ENCODE measurements at places on chromosomes 7 and 10.

DNA sequence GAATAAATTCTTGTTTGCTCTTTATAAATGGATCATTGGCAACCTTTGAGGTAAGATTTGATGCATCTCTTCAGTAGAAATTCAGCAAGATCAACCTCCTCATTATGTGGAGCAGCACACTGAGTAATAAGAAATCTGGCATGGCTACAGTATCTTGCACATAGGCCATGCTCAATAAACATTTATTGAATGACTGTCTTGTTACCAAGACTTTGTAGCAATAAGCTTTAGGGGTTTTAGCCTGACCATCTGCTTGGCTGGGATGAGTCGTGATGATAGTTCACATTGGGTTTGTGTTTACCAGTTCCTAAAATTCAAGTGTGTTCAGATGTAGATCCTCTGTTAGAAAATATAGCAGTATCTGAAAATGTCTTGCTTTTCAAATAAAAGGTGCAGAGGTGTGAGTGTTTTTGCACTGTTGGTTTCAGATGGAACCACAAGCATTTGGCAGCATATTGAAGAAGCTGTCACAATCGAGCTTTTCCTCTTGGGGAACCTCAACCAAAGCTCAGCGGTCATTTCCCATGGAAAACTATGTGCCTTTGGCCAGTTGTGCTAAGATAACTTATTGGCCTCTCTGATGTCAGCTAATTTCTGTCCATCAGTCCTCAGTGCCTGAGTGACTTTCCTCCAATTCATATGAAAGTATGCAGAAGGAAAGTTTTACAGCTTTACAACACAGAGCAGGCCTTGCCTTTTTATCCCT, 442.6 kb downstream of the GFRA1 start:
- DNase-seq, result no peak

DNA sequence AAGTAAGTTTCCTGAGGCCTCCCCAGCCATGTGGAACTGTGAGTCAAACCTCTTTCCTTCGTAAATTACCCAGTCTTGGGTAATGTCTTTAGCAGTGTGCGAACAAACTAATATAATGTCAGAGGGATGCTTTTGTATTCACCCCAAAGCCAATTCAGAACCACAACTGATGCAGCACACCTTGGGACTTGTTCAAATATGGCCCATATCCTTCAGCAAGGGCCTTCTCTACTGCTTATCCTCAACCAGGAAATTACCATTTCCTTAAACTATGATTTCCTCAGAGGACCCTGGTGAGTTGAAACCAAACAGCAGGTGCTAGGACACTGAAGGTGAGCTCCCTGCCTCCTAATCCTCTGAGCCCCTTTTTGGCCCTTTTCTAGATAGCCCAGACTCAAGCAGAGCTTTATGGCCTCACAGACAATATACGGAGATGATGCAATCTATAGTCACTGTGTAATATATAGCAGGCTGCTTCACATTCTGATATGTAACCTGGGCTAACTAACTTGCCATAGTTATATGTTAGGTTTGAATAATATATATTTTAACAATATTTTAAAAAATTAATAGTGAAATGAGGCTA, 15.2 kb downstream of the SRI start:
- no peak for DNase-seq

DNA sequence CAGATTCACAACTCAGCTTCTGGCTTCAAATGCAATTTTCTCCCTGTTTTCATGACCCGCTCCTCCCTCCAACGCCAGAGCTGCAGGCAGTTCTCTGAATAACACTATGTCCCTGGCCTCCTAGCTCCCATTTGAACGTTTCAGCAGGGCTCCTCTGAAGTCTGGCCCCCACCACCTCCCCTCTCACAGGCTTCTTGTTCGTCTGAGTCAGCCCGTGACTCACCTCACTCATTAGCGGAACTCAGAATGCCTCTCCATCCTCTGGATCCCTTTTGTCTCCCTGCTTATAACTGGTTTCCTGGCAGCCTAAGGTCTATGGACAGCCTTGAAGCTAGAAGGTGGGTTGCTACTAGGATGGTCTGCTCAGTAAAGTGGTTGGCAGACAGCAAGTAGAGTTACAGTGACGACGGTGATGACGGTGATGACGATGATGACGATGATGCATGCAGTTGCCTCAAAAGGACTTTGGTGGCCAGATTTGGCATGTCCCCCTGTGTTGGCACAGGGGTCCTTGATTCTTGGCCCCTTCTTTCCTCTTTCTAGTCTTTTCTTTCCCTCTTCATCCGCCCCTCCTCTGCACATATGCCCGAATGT, 83.3 kb upstream of the MKLN1 start:
- no peak for DNase-seq

- no peak for DNase-seq
Observed at GRCh38 chr7:37289781-37290180, 158.9 kb downstream of the ELMO1 start.

GRCh38 chr10:6140965-6141295, 52.1 kb downstream of the RBM17 start:
- no peak for DNase-seq

- DNase-seq, result no peak
Observed at GRCh38 chr7:29510028-29510427, 53.6 kb upstream of the PRR15 start.

- DNase-seq, result no peak
Observed at GRCh38 chr10:72764151-72764550, 72.2 kb downstream of the MCU start.

DNA sequence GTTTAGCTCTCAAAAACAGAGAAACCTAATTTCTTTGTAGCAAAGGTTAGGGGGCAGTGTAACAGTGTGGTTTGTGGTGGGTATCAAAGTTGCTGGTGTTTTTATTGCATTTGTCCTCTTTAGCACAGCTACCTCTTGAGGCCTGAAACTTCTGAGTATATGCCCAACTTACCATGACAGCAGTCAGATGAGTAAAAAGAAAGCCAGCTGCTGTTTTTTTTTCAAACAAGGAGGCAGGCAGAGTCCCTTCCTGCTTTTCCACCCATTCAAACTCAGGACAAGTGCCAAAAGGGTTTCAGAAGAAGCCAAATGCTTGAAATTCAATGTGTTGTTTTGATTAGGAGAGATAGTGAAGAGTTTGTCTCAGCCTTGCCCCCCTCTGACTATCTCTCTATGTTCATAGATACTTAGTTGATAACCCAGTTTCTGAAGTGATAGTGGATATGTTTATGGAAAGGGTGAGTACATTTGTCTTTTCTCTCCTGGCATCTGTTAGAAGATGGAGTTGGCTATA, 23.1 kb downstream of the GBF1 start:
- no peak for DNase-seq

DNA sequence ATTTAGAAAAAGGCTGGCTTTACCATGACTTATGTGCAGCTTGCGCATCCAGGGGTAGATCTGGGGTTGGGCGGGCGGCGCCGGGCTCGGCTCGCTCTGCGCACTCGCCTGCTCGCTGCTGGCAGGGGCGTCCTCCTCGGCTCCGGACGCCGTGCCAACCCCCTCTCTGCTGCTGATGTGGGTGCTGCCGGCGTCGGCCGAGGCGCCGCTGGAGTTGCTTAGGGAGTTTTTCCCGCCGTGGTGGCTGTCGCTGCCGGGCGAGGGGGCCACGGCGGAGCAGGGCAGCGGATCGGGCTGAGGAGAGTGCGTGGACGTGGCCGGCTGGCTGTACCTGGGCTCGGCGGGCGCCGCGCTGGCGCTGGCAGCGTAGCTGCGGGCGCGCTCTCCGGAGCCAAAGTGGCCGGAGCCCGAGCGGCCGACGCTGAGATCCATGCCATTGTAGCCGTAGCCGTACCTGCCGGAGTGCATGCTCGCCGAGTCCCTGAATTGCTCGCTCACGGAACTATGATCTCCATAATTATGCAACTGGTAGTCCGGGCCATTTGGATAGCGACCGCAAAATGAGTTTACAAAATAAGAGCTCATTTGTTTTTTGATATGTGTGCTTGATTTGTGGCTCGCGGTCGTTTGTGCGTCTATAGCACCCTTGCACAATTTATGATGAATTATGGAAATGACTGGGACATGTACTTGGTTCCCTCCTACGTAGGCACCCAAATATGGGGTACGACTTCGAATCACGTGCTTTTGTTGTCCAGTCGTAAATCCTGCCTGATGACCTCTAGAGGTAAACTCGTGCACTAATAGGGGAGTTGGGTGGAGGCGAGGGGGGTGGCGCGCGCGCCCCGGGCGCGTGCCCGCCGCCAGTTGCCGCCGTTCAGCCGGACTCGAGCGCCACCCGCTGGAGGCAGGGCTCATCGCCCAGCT, at the start of gene HOXA5:
TSS of gene HOXA5 (minus strand) at position 659 of the 927 bp plus-strand sequence. CDS start at position 585, 74 bp downstream.
- DNase-seq, result peak; percentile 78

GRCh38 chr10:52136921-52137320, 177.2 kb upstream of the DKK1 start:
- no peak for DNase-seq

DNA sequence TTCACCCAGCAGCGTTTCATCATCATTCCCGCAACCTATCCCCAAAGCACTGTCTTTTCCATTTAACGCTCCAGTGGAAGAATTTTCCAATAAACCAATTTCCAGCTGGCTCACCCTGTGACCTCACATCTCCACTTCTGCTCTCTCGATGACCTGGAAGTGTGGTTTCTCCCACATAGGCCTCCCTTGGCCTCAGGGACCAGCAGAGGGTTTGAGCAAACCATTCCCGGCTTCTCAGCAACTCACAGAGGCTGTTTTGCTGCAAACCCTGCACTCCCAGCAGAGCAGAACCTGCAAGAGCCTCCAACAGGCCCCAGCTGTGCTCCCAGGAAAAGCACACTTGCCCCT, 523.0 kb upstream of the FOXK1 start:
- no peak for DNase-seq

All from WERI-Rb-1 (cell line).